Ovary (tissue), 10 donors: ENCODE measurements at places on chromosomes 12 and 14. TPM values are rescaled to one million over a fixed set of nuclear protein-coding genes. Genes with fewer than 3 reads are reported as not detected.

PIP4K2C gene
- total RNA-seq: 27.1 TPM

WNT5B gene
- 3.1 TPM for total RNA-seq

SIX6 gene
- not detected for total RNA-seq

AMDHD1 gene
- 0.57 TPM for total RNA-seq

SAMD4A gene
- total RNA-seq: 4.6 TPM

BICDL1 gene
- 13.4 TPM for total RNA-seq

SMIM41 gene
- 3.2 TPM for total RNA-seq

KLHL33 gene
- 0.78 TPM for total RNA-seq

CAMKK2 gene
- total RNA-seq: 34.9 TPM

SRP54 gene
- total RNA-seq: 36.1 TPM

AQP2 gene
- total RNA-seq: not detected

SRSF9 gene
- 53.8 TPM for total RNA-seq

TAS2R43 gene
- total RNA-seq: 1.8 TPM

KRT74 gene
- not detected for total RNA-seq

STON2 gene
- total RNA-seq: 17.8 TPM

SOAT2 gene
- not detected for total RNA-seq

C12orf54 gene
- not detected for total RNA-seq

TUBA1B gene
- total RNA-seq: 331 TPM

KRT83 gene
- total RNA-seq: not detected

LTBR gene
- 55.8 TPM for total RNA-seq

SLC22A17 gene
- total RNA-seq: 38.5 TPM

LRP1-AS gene
- not detected for total RNA-seq

PTPRQ gene
- total RNA-seq: 18.8 TPM

CLEC4D gene
- total RNA-seq: not detected

P3H3 gene
- 38.2 TPM for total RNA-seq

KRT85 gene
- not detected for total RNA-seq

TSPAN31 gene
- total RNA-seq: 27.7 TPM

CLEC4E gene
- total RNA-seq: 0.35 TPM

CCDC85C gene
- total RNA-seq: 13.2 TPM

POTEG gene
- not detected for total RNA-seq

PIANP gene
- not detected for total RNA-seq

CELA1 gene
- total RNA-seq: not detected

TAS2R42 gene
- not detected for total RNA-seq

TAS2R50 gene
- 3.5 TPM for total RNA-seq

PPP1R1A gene
- total RNA-seq: 4.5 TPM

C14orf93 gene
- 7.2 TPM for total RNA-seq

FOXM1 gene
- total RNA-seq: not detected

ADCY4 gene
- 33.3 TPM for total RNA-seq

GPR137C gene
- 0.48 TPM for total RNA-seq

CLEC6A gene
- 0.23 TPM for total RNA-seq

RPGRIP1 gene
- total RNA-seq: 0.42 TPM

SMCO3 gene
- total RNA-seq: not detected

NFATC4 gene
- 207 TPM for total RNA-seq

CCDC197 gene
- not detected for total RNA-seq
